SW 1271 (cell line): ENCODE measurements at places on chromosomes 2 and 18.

GRCh38 chr2:3849213-3849612, 145.8 kb downstream of the DCDC2C start:
- no peak for DNase-seq

DNA sequence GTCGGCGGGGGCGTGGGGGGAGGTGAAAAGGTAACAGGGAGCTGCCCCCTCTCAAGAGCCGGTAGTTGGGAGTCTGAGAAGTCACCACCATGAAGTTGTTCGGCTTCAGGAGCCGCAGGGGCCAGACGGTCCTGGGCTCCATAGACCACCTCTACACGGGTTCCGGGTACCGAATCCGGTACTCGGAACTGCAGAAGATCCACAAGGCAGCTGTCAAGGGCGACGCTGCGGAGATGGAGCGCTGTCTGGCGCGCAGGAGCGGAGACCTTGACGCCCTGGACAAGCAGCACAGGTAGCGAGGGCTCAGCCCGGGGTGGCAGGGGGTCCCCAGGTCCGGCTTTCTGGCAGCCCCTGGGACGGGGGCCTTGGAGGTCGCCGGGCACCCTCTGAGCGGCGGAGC, 47.1 kb upstream of the ZNF519 start:
- no peak for DNase-seq

GRCh38 chr2:160252900-160253299, 52.8 kb upstream of the ITGB6 start:
- DNase-seq, result no peak

DNA sequence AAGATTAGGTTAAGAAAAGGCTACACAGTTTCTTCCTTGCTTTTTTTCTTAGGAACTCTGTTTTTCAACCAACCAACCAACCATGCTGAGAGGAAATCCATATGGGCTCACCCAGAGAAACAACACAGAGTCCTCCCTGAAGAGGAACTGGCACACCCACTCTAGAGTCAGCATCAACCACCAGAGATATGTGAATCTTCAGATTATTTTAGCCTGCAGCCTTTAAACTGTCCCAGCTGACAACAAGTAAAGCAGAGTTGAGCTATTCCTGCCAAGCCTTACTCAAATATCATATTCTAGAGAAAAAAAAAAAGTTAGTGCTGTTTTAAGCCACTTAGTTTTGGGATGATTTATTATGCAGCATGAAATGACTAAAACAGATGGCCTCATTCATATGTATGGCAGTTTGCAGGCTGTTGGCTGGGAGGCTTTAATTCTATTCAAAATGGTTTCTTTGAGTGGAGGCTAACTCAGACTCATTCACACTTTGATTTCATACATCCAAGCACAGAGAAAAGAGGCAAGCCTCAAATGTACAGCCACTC, 1637.7 kb upstream of the LRRTM1 start:
- no peak for DNase-seq
